ENCODE measurements at places on chromosomes 1 and 21.

GRCh38 chr1:145689922-145690321, 17.2 kb downstream of the PDZK1 start:
- no peak for DNase-seq

DNA sequence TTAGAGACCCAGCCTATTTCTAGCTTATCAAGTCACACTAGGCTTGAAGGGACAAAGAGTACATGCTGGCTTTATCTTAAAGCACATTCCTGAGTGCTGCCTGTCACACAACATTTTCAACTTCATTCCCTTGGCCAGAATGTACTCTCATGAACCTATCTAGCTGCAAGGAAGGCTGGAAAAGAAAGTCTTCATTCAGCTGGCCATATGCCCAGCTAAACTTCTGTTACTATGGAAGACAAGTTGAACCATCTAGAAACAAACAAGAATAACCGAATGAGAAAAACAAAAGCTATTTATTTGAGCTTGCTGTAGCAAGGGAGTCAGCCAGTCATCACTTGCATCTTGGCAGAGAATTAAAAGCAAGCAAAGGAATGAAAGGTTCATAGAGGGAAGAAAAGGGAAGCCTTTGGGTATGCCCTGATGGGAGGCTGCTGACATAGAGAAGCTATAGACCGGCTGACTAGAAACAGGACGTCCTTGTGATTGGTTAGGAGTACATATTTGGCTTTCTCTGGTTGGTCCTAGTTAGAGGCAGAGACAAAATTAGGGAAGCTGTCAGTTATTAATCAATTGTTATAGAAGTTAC, 108.4 kb downstream of the NEK7 start:
- no peak for DNase-seq

DNA sequence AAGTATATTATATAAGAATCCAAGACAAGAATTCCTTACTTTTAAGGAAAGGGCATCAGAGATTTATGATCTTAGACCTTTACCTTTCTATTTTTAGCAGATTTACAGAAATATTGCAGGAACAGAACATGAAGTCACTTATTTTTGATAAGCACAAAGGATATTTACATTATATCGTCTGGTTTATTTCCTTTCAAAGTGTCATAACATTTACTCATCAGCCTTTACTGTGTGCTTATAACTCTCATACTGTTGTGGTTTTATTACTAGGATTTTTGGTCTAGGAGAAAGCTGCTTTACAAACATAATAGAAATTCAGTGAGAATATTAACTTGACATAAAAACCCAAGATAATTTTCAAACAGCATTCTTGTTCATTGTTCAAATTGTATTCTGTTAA, 47.6 kb downstream of the APP start:
- no peak for DNase-seq

DNA sequence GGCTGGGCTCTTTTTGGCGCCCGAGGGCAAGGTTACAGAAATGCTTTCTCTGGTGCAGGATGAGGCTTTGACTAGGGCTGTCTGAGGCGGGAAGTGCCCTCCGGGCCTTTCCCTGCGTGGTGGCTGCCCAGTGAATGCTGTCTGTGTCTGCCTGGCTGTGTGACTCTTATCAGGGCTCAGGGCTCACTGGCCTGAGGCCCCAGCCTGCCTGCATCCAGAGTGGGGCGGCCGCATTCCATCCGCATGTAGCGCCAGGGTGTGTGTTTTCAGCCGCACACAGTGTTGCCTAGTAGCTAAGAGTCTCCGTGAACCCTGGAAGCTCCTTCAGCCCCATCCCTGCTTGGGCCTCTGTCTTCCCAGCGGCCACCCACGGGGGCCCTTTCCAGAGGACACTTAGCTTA, 59.1 kb downstream of the FAAP20 start:
- DNase-seq = no peak

DNA sequence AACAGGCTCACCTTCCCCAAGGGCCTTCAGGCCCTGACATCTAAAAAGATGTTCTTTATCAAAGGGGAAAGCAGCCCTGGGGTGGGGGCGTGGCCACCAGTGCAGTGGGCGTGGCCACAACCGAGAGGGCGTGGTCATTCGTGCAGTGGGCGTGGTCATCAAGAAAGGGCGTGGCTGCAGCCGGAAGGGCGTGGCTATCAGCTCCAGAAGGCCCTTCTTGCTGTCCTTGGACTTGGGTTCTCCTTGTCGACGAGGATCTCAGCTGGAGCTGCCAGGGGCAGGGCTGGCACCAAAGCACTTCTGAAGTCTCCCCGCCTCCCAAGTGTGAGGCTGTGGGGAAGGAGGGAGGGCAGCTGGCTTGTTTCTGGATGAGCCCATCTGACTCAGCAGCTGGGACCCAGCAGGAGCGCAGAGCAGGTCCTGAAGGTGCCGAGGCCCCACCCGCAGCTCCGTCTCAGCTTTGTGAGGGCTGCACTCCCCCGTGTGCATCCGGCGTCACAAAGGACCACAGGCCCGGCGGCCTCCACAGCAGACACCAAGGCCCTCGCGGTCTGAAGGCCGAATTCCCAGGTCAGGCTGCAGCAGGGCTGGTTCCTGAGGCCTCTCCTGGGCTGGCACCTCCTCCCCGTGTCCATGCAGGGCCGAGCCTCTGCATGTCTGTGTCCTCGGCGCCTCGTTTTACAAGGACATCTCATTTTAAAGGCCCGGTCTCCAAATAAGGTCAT, 12.8 kb downstream of the PDE9A start:
- peak; percentile 49 for DNase-seq

GRCh38 chr1:22143065-22144033, at the start of gene WNT4:
TSS of gene WNT4 (minus strand) at chr1:22143097. CDS start at chr1:22142922, 175 bp downstream.
- no peak for DNase-seq

GRCh38 chr21:43645976-43646375, 13.3 kb downstream of the HSF2BP start:
- no peak for DNase-seq

- DNase-seq = no peak
Observed at GRCh38 chr1:57122031-57122430, 156.2 kb upstream of the C8B start.

Data from GM06990 (cell line).